ENCODE measurements at places on chromosomes 11 and 22.

- DNase-seq, result peak; percentile 98
Observed at GRCh38 chr11:85718991-85719807, 33.2 kb upstream of the CCDC89 start.

DNA sequence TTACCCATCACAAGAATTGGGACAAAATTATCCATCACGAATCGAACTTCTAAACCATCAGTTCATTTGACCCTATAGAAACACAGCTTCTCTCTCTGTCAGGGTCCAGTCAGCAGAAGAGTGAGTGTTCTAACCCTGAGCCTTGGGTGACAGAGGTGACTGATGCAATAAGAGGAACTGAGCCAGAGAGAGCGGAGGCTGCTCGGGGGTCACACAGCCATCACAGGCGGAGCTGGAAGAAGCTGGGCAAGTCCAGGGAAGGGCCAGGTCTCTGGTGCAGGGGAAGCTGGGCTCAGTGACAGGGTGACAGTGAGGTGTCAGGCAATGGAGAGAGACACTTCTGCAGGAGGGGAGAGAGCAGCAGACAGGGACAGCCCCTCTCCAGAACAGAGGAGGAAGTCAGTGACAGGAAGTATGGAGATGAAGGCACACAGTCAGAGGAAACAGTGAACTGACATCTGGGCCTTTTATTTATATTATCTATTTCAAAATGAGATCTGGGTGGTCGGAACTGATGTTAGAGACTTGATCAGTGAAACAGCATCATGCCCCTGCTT, 184.0 kb upstream of the TBCEL start:
- no peak for DNase-seq

DNA sequence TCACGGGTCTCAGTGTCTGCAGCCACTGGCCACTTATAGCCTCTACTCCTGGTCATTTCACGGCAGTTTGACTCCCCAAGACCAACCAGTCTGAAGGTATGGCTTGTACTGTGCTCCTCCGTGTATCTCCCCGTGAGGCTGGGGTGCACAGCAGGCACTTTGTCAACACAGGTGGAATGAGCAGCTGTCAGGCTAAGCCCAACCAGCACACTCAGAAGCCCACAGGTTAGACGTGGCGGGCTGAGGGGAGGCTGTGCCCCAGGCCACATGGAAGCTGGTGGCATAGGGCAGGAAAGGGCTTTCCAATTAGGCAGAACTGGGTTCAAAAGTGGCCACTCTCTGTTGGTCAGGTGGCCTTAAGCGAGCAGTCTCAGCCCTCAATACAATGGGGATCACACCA, 7.0 kb downstream of the TP53I11 start:
- DNase-seq, result no peak

DNA sequence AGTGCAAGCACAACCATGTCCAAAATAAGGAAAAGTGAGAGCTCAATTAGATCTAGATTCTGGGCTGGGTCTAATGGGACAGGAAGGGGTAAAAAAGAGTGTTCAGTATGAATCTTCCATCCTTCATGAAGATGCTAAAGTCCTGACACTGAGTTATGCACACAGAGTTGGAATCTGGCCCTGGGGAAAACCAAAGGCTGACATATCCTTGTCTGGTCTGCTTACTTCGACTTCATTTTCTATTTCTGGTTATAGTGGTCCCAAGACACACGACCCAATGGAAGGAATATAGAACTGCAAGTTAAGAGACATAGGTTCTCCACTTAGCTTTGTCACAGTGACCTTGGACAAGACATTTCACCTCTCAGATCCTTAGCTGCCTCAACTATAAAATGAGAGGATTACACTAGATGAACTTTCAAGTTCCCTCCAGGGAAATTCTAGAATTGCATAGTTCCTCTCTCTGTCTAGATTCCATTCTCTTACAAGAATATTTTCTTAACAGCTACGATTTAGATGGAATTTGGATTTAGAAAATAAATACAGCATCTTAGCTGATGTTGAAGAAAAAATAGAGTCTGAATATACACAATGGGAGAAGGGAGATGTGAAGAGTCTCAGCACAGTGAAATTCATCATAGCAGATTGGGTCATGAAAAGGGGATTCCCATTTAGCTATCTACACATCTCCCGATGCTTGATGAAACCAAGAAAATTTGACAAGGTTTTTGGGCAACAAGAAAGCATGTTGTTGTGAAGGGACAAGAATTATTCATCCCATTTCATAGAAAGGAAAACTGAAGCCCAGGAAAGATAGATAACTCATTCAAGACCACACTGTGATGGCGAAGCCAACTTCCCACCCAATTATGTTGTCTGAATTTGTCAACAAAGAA, 3.3 kb downstream of the BLID start:
- no peak for DNase-seq

DNA sequence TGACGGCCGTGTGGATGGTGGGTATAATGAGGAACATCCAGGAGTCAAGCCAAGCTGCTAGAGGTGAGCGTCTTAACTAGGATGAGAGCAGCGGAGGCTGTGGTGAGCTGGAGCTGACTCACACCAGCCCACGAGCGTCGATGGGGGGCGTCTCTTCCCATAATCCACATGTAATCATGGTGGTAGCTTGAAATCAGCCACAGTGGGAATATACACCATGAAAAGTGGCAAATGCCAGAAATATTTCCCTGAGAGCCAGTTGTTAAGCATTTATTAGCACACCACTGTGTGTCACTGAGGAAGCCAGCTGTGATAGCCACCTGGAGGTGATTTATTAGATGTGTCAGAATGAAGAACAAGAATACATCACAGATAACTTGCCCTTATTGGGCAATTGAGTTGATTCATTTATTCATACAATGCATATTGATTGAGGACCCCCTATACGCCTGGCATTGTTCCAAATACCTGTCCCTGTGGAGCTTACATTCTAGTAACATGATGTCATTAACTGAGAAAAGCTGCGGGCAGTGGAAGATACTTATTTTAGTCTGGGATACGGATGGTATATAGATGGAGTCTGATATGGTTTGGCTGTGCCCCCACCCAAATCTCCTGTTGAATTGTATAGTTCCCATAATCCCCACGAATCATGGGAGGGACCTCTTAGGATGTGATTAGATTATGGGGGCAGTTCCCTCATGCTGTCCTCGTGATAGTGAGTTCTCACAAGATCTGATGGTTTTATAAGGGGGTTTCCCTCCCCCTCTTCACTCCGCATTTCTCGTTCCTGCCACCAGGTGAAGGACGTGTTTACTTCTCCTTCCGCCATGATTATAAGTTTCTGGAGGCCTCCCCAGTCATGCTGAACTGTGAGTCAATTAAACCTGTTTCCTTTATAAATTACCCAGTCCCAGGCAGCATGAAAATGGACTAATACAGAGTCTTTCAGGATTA, 473.4 kb downstream of the METTL15 start:
- DNase-seq, result peak; percentile 57

DNA sequence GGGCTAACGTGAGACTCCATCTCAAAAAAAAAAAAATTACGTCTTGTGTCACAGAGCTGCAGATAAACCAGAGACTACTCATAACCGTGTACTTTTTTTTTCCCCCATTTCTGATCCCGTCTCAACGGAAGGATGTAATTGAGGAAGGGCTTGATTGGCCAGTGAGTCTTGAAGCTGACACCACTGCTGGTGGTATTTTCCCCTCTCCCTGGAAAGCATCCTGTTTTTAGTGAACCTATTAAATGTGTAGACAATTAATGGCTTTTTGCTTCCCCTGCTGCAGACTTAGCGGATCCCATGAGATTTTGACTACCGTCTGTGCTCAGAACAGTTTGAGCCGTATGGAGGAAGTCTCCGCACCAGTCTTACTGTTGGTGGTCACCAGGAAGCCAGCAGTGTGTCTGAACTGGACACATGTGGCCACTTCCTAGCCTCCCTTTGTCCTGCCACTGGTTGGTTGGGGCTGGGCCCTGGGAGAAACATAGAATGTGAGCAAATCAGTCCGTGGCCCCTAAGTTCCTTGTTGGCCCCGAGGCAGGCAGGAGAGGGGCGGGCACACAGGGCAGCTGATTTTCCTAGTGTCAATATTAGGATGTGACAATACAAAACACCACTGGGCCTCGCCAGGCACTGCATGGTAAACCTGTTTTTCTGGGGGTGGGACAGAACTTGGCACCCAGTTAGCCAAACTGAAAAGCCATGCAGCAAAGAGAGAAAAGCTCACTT, 3.1 kb downstream of the BIK start:
- DNase-seq, result no peak

GRCh38 chr11:104124979-104125378, 39.0 kb downstream of the PDGFD start:
- DNase-seq, result no peak

DNA sequence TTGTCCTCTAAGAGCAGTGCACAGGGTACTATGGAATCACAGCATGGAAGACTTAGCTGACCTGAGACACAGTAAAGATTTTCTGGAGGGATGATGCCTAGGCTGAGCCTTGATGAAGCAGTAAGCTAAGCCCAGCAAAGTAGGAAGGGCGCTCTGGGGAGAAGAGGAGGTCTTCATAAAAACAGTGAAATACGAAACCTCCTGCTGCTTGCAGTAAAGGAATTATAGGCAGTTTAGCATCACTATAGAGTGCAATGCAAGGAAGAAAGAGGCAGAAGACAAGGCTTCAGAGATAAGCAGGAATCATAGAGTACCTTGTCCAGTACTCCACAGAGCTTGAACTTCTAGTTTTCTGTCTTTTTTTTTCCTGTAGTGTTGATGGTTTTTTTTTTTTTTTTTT, 555.7 kb upstream of the CADM1 start:
- DNase-seq, result no peak

Measured in fibroblast of skin of left quadriceps (primary cell).